Gastroesophageal sphincter (tissue), 4 donors: ENCODE measurements at places on chromosomes 6 and 20.
A peak's percentile ranks its signal among the peaks of the same experiment; 100 is the strongest.

DNA sequence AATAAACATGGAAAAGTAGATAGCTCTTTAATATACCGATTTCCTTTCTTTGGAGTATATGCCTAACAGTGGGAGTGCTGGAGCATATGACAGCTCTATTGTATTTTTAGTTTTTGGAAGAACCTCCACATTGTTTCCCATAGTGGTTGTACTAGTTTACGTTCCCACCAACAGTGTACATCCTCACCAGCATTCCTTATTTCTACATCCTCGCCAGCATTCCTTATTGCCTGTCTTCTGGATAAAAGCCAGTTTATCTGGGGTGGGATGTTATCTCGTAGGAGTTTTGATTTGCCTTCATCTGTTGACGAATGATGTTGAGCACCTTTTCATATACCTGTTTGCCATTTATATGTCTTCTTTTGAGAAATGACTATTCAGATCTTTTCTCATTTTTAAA is 2.6 kb downstream of the MICA start:
- ATAC-seq = no peak

DNA sequence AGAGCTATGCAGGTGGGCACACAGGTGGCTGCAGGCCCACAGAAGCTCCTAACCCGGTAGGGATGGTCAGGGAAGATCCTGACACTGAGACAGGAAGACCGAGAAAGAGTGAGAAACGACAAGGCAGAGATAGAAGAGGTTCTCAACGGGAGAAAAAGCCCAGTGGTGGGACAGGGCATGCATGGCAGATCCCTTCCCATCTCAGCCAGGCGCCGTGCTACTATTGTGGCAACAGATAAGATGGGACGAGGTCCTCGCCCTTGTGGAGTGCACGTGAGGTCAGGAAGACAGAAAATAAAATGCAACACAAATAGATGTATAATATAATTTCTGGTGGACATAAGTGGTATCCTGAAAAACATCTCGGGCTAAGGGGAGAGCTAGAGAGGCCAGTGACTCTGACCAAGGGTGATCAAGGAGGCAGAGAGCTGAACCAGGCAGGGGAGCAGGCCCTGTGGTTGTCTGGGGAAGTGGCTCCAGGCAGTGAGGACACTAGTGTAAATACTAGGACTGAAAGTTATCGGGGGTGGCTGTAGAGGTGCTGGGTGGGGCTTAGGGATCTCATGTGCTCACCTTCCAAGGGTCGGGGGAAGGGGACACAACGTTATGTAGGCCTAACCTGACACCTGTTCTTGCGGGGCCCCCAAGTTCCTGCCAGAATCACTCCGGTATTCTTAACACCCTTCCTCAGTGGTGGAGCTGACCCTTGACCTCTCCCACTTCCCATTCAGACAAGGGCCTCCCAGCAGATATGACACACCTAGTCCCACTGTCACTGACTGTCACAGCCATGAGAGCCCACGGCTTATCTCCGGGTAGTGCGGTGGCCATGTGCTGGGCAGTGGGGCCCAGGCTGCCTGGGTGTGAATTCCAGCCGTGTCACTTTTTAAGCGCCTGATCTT is 1.0 kb downstream of the SRXN1 start:
- ATAC-seq = no peak

- no peak for ATAC-seq
Observed at GRCh38 chr6:121686611-121687023, 251.2 kb downstream of the GJA1 start.

DNA sequence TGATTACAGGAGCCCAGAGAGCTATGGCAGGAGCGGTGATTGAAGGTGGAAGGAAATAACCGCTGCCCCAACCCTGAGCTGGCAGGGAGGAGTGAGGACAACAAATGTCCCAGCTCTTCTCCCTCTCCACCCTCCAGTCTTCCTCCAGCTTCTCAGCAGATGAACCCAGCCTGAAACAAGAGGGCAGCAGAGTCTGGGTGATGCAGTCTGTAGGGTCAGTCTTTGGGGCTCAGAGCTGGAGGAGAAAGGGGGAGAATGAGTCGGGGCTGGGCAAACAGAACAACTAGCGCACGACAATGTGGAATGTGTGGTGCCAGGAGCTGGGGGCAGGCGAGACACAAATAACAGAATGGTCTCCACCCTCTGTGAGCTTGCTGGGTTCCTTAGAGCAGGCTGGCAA is 4.5 kb upstream of the GUCA1A start:
- ATAC-seq = no peak

DNA sequence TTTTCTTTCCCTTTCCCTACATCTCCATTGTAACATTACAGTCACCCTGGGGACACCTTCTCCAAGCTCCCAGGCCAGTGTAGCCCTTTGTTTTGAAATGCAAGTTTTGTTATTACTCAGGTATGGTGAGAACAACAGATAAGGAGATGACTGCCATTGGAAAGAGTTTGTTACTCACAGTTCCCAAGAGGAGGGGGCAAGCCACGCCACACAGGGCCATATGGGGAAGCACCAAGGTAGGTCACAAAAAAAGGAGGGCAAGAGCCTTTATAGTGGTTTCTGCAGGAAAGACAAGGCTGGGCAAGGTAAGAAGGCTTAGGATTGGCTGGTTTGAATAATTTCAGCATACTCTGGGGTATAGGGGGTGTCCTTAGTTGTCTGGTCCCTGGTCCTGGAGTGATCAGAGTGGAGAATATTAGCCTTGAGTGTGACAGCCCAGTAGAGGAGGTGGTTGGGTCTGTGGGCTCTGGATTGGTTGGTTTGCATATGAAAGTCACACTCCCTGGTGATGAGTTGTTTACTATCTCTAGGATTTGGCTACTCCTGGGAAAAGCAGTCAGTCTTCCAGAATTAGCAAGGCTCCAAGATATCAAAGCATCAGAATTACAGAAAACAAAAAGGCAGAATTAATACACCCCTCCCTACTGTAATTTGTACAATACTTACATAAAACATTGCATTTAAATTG is 33.1 kb upstream of the SMLR1 start:
- no peak for ATAC-seq

- peak; percentile 61 for ATAC-seq
Observed at GRCh38 chr20:34268851-34269636, 27.8 kb downstream of the ASIP start.

GRCh38 chr6:95935736-95936135 is 80.0 kb upstream of the FUT9 start:
- no peak for ATAC-seq

DNA sequence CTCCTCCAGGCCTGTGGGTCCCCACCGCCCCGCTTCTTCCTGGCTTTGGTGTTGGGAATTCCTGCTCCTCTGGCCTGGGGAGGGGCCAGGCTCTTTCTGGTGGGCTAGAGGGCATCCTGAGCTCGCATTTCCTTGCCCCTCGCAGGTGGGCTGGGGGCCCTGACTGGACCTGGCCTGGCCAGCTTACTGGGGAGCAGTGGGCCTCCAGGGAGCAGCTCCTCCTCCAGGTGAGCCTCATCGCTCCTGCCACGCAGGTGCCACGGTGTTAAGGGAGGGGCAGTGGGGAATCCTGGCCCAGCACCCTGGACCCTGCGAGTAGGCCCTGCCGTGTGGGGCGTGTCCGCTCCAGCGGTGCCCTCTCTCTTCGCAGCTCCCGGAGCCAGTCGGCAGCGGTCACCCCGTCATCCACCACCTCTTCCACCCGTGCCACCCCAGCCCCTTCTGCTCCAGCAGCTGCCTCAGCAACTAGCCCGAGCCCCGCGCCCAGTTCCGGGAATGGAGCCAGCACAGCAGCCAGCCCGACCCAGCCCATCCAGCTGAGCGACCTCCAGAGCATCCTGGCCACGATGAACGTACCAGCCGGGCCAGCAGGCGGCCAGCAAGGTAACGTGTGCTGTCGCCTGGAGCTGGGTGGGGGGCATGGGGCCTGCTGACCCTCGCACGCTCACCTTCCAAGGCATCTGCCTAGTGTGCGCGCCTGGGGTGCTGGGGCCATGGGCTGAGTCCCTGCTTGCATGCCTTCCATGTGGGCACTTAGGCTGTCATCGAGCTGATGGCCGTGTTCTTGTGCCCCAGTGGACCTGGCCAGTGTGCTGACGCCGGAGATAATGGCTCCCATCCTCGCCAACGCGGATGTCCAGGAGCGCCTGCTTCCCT is 4.7 kb downstream of the ADRM1 start:
- no peak for ATAC-seq

DNA sequence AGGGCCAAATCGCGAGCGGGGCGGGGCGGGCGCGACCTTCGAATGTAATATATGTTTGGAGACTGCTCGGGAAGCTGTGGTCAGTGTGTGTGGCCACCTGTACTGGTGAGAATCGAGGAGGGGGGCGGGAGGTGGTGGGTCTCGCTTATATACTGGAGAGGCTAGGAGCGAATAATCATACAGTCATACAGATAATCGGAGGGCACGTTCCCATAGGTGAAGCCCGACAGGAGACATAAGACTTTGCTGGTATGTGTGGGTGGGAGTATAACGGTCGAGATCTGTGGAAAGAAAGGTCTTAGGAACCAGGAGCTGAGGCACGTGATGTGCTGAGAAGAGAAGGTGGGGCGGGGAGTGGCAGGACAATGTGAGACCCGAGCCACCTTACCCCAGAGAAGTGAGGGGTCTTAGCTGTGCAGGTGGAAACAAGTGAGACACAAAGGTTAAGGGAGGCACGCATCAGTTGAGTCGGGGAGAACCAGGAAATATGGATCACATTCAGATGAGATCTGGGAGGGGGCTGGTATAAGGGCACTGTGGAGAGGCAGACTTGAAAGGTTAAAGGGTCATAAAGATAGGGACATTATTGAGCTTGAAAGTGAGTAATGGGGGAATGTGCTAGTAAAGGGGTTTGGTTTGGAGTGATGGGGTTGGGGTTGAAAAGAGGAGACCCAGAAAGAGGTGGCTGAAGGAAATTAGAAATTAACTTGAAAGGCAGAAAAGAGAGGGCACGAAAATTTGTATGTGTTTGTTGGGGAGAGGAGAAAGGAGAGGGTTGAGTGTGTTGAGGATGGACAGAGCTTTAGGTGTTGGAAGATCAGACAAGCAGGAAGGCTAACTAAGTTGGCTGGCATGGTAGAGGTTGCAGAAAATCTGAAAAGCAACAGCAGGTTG is 589 bp downstream of the RNF5 start:
- ATAC-seq = no peak

- no peak for ATAC-seq
Observed at GRCh38 chr6:22727710-22728109, 158.3 kb downstream of the HDGFL1 start.

DNA sequence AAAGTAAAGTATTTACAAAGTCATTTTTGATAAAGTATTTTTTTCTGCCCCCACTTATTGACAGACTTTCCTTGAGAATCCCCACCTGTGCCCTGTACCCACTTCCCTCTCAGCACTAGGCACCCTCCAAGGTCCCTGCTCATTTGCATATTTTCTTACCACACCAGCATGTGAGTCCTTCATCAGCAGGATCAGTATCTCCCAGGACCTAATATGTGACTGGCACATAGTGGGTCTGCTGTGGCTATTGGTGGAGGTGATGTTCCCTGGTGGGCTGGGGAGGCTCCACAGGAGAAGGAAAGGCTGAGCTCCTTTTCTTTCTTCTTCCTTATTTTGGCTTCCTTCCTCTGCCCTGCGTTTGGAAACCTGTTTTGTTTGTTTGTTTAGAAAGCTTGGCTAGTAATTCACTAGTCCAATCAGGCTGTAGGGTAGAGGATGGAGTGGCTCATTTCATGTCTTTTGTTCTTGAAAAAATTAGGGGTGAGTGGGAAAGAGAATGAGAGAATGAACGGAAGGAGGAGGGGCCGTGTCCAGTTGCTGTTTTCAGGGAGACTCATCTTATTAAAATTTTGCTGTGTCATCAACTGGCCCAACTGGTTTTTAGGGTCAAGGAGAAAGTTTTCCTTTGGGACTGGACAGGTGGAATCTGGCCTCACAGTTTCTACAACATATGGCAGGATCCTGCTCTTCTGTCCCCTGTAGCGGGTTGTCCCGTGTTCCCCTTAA is 2.8 kb upstream of the RNF24 start:
- ATAC-seq = no peak

- no peak for ATAC-seq
Observed at GRCh38 chr20:29302979-29303644, 1954.4 kb upstream of the DEFB115 start.

DNA sequence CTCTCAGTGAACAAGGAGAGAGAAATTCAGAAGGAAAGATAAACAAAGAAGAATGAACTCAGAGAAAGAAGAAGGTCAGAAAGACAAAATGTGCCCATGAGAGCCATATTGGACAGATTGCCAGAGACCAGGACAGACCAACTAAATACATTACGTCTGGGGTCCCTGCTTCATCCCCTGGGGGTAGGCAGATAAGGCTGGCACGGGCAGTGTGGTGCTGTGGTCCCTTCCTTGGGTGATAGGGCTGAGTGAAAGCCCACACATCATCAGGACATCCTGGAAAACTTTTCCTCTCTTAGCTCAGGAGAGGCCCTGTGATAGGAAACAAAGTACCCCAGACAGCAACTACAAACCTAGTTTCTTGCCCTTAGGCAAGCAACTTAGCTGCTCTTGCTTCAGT is 13.2 kb upstream of the ARMC12 start:
- no peak for ATAC-seq

GRCh38 chr20:1505361-1505760 is 14.1 kb upstream of the SIRPB2 start:
- no peak for ATAC-seq

DNA sequence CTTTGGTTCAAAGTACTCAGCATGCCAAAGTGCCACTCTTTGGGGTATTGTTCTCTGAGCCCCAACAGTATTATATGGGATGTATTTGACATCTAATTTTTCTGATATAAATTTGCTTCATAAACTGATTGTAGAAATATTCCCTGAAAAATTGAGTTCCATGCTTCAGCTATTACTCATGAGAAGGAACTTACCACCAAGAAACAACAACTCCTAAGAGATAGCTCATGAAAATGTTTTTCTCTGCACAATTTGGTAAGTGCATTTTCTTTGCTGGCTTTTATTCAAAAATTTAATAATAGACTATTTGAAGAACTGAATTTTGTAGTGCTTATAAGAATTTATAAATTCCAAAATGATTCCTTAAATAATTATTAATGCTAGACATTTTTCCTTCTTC is 12.8 kb upstream of the TPD52L1 start:
- no peak for ATAC-seq

GRCh38 chr6:30481211-30481964 is 7.9 kb upstream of the HLA-E start:
- ATAC-seq = no peak

- no peak for ATAC-seq
Observed at GRCh38 chr20:2320813-2321658, 25.2 kb downstream of the TGM3 start.

- no peak for ATAC-seq
Observed at GRCh38 chr6:2804516-2804915, 37.1 kb downstream of the SERPINB1 start.

DNA sequence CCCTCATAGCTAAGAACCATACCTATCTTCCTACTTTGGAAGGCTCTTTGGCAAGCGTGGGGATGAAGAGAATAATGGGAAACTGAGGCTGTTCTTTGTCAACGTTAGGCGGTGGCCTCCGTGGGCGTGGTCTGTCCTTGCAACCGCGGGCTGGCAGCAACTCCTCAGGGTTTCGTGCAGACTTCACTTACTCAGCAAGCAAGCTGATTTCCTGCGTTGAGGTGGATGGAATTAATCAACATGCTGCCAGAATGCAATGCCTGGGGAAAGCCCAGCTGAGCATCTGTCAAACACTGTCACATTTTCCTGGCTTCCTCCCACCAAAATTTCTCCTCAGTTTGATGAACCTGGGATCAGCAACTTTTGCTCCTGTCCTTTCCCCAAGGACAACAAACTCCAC is 9.2 kb upstream of the IL17F start:
- no peak for ATAC-seq

- no peak for ATAC-seq
Observed at GRCh38 chr6:149015535-149016525, 269.0 kb downstream of the UST start.
